ENCODE measurements at places on chromosomes 16 and 17.

DNA sequence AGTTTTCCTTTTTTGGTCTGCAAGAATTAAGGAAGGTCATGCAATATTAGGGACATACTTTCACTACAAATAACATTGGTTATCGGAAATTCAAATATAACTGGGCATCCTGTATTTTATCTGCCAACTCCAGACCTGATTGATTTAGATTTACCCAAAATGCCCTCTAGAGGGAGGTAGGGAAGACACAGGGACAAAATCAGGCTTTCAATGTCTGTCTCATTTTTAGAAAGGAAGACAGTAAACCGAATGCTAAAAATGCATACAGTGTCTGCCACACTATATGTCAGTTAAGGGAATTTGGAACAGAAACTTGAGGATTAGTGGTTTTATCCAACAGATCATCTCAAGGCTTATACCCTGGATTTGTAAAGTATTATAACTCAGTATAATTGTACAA, 161.7 kb upstream of the SOX9 start:
- DNase-seq = no peak

GRCh38 chr17:27496437-27496943, 40.2 kb downstream of the KSR1 start:
- DNase-seq = no peak

DNA sequence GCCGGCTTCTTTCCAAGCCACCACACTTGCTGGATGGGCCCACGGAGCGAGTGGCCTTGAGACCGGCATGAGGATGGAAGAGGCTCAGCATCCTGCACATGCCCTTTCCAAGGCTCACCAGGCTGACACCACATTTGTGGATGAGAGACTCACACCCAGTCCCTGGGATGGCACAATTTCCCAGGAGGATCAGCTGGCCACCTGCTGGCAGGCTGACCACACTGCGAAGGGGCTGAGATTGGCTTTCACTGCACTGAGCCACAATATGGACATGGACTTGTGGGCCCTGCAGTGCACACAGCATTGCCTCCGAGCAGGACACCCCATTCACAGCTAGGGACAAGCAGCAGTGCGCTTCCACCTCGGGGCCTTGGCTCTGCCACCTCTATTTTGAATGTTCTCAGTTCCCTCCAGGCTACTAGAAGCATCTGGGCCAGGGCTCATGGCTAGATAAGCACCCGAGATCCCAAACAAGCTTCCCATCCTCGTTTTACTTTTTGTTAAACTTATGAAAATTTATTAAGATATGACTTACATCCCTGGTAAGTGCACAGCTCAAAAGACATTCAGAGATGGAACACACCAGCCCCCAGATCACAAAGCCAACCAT, 25.3 kb upstream of the KSR1 start:
- DNase-seq = no peak

- DNase-seq = no peak
Observed at GRCh38 chr17:8629371-8630226, 926 bp downstream of the MYH10 start.

DNA sequence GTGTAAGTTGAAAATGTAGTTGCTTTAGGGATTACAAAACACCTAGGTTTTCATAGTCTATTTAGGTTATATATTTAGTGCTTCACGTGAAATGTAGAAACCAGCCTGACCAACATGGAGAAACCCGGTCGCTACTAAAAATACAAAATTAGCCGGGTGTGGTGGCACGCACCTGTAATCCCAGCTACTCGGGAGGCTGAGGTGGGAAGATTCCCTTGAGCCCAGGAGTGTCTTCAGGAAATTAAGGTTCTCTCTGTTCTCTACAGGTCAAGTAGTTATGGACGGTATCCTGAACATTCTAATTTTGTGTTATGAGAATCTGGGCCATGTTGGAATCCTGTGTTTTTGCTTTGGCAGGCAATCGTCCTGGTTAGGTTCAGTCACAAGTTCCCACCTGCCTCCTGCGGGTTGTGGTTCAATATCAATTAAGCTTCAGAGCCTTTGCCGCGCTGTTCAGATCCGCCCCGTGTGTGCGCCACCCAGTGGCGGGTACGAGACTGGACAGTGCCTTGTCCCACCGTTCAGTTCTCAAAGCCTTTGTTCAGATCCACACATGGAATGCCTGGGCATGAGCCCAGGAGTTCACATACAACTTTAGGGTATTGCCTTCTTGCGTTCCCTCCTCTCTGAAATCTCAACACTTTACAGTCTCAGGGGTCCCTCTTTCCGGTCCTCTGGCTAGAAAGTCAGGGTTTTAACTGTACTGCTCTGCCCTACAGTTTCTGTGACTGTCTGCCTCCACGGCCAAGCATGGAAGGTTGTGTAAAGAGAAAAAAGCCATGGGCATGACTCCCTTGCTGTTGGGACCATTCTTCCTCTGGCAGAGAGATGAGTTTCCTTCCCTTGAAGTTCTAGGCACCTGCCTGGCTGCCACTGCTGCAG, 41.7 kb downstream of the HEATR6 start:
- DNase-seq = no peak

- DNase-seq = no peak
Observed at GRCh38 chr16:31079342-31079944, 5.2 kb downstream of the ZNF646 start.
